Stimulated activated naive CD4-positive, alpha-beta T cell treated with Interleukin-2 at 50 U/mL for 16 hours (primary cell): ENCODE measurements at places on chromosomes 7 and 10.

- no peak for DNase-seq
These were observed 45.8 kb downstream of the NRF1 start for GRCh38 chr7:129657363-129657762.

- no peak for DNase-seq
These were observed 46.3 kb downstream of the VPS41 start for GRCh38 chr7:38862666-38863065.

DNA sequence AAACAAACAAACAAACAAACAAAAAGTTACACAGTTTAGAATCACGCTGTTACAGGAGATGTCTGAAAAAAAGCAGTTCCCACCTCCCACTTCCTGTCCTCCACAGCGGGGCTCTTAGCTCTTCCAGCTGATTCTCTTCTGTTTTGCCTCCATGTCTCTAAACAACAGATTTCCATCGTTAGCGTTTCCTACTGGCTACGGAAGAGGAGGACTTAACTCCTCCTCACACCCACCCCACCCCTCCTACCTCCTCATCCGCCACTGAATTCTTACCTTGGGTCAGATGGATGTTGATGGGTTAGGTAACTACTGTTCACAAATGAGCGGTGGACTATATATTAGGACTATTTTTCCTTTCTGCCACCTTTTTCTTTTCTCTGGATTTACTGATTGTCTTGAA lies 36.8 kb upstream of the NUB1 start:
- DNase-seq, result no peak

GRCh38 chr7:55099066-55099820 lies 80.4 kb downstream of the EGFR start:
- no peak for DNase-seq

GRCh38 chr10:14815681-14816080 lies 22.2 kb downstream of the CDNF start:
- no peak for DNase-seq

GRCh38 chr7:80330434-80330833 lies 181.4 kb downstream of the GNAT3 start:
- no peak for DNase-seq

DNA sequence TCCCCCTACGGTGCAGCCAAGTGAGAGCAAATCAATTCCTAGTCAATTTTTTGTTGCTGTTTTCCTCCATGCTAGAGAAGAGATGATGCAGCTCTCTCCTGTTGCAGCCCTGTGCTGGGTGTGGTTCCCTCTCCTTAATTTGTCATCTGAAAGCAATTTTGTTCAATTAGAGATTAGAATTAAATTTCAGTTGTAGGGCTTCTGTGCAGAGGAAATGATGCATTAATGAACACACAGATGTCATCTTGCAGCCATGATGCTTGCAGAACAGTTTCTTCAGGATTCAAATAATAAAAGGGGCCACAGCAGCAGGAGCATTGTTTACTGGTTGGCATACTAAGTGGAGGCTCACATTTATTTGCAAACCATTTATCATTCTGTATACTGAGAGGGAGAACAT lies 266.0 kb downstream of the AUTS2 start:
- DNase-seq, result no peak

DNA sequence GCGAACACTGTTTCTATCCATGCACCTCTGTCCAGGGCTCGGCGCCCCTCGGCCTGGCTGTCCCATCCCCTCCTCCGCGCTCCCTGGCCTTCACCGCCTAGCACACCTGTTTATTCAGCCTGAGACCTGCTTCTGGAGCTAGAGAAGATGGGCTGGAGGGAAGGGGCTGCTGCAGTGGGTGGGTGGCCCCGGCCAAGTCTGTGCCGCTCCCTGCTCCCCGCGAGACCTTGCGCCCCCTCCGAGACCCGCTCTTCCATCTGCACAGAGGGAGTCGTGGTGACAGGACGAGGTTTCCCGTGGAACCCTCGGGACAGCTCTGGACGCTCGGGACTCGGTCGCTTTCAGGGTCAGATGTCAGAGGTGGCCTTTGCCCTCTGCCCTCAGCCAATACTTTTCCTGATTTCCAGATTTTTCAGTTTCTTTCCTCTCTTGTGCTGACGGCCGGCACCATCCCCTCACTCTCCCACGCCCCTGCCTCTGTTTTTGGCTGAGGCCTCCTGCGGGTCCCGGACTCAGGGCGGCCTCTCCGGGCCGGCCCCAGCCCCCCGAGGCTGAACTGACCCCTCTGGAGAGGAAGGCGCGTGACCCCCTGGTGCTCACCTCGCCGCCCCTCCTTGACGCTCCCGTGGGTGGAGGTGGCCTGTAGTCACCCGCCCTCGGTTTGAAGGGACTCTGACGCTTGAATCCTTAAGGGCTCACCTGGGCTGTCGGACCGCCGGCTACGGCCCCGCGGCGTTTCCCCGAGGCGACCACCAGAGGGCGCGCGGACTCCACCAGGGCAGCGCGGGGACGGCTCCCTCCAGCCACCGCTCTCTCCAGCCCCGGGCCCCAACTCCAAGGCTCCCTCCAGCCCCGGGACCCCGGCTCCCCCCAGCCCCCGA lies 15.6 kb downstream of the SHH start:
- DNase-seq, result peak; percentile 41
